ENCODE measurements at places on chromosomes 13 and 19.

GRCh38 chr19:29966588-29967249 lies 24.7 kb downstream of the URI1 start:
- no peak for DNase-seq

- DNase-seq = no peak
These were observed 17.2 kb upstream of the SLITRK6 start for GRCh38 chr13:85816413-85816812.

- no peak for DNase-seq
These were observed 309.9 kb upstream of the SLITRK6 start for GRCh38 chr13:86109107-86109506.

GRCh38 chr13:100350601-100351000 lies 238.0 kb downstream of the GGACT start:
- no peak for DNase-seq

DNA sequence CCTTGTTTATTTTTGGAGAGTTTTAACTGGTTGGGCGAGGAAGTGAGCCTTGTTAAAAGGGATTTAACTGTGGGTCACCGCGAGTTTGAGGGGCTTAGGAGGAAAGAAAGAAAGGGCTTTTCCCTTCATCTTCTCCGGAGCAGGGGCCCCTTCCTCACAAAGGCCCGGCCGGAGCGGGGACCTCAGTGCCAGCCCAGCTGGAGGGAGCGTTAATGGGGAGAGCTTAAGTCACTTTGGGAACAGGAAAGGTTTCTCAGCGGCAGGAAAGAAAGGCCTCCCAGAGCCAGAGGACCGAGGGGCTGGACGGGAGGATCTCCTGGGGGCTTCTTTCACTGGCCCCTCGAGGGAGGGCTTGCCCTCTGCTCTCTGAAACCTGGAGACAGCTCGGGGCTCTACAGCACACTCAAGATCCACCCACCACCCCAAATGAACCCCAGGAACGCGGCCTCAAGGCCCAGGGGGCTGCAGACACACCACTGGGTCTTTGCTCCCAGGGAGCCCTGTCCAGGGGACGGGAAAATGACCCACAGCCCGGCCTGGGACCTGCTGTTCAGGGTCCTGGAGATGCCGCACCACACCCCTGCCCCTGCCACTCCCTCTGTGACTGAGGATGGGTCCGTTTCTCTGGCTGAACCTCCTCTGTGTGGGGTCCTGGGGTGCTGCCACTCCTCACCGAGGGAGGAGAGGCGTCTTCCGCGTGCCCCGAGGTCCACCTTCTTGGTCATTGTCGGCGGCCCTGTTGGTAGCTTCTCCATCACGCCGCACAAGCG lies 128.3 kb downstream of the URI1 start:
- DNase-seq = no peak

GRCh38 chr13:34464011-34464410 lies 478.1 kb upstream of the NBEA start:
- no peak for DNase-seq

DNA sequence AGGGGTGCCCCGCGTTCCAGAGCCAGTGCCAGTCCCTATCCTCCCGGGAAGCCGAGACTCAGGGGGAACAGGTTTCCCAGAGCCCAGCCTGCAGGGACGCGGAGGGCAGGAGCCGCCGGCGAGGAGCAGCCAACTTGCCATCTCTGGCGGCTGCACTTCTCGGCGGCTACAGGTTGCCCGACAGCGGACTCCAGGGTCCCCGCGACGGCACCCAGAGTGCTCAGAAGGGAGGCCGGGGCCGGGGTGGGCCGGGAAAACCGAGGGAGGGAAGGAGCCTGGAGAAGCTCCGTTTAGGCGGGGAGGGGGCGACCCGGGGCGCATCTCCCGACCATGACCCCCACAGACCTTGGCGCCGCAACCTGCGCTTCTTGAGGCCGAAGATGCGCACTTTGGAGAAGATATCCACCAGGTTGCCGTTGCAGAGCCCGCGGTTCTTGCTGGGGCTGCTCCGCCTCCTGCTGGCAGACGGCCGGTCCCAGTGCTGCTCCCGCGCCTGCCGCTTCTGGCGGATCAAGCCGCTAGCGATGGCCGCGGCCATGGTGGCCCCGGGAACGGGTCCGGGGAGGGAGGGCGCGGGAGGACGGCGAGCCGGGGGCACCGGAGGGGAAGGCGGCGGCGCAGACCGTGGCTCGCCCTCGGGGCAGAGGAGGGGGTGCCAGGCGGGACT lies 463.8 kb downstream of the ITGBL1 start:
- DNase-seq = no peak

DNA sequence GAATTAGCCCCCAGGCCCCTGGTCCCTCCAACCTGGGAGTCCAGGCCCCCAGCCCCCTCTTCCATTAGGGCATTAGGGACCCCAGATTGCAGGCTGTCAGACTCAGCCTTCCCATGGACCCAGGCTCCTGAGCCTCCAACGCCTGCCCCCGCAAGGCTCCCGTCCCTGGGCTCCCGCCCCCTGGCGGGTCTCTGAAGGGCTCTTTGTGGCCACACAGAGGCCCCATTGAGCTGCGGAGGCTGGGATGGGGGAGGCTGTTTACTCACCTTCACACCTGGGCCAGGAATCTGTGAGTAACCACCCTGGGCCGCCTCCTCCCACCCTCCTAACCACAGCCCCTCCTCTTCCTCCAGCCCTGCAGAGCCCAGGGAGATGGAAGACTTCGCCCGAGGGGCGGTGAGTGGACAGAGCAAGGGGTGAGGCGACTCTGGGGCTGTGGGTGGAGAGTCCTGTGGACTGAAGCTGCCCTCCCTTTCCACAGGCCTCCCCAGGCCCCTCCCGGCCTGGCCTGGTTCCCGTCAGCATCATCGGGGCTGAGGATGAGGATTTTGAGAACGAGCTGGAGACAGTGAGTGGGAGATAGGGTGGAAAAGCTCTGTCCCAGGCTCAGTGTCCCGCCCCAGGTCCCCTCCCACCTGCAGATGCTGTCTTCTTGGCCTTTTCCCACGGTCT lies 4.9 kb downstream of the ARHGEF1 start:
- DNase-seq = peak; percentile 77

GRCh38 chr19:39524495-39524894 lies 8.2 kb downstream of the EID2B start:
- DNase-seq = no peak

- no peak for DNase-seq
These were observed 13.5 kb downstream of the IL12RB1 start for GRCh38 chr19:18073197-18073596.

GRCh38 chr19:45103156-45103507 lies 10.2 kb downstream of the PPP1R37 start:
- DNase-seq = peak; percentile 33

DNA sequence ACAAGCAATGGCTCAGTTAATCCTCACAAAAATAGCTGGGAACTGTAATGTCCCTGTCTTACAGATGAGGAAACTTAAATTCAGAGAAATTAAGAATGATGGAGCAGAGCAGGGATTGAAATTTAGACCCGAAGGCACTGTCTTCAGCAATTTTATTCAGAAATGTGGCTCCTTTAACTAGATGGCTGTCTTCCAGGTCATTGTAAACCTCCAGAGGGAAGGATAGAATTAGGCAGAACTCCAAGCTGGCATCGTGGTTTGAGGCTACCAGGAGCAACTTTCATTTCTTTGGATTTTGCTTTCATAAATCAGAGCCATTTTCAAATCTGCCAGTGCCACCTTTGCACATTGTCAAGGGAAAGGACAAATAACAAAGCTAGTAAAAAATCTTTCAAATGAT lies 339.0 kb downstream of the DCT start:
- no peak for DNase-seq

GRCh38 chr13:46631179-46631542 lies 78.2 kb downstream of the LRCH1 start:
- DNase-seq = no peak

GRCh38 chr13:42215578-42216421 lies 56.2 kb upstream of the AKAP11 start:
- DNase-seq = peak; percentile 30
